NCI-H1930 (cell line): ENCODE measurements at places on chromosomes 4 and X.
A peak's percentile ranks its signal among the peaks of the same experiment; 100 is the strongest.

- no peak for DNase-seq
Observed at GRCh38 chr4:138177278-138177968, 64.7 kb downstream of the SLC7A11 start.

GRCh38 chr4:77625485-77625884 is 19.9 kb downstream of the CXCL13 start:
- no peak for DNase-seq

GRCh38 chr4:100823066-100823992 is 305.5 kb upstream of the EMCN start:
- DNase-seq: no peak

DNA sequence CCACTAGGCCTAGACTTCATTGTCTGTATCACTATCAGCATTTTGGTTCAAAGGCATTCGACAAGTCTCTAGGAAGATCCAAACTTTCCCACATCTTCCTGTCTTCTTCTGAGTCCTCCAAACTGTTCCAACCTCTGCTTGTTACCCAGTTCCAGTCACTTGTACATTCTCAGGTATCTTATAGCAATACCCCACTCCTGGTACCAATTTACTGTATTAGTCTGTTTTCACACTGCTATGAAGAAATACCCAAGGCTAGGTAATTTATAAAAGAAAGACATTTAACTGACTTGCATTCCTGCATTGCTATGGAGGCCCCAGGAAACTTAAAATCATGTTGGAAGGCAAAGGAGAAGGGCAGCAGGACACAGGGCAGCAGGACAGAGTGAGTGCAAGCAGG is 293.9 kb downstream of the ARAP2 start:
- DNase-seq: no peak

- DNase-seq: no peak
Observed at GRCh38 chr4:71772592-71772991, 11.3 kb downstream of the GC start.

DNA sequence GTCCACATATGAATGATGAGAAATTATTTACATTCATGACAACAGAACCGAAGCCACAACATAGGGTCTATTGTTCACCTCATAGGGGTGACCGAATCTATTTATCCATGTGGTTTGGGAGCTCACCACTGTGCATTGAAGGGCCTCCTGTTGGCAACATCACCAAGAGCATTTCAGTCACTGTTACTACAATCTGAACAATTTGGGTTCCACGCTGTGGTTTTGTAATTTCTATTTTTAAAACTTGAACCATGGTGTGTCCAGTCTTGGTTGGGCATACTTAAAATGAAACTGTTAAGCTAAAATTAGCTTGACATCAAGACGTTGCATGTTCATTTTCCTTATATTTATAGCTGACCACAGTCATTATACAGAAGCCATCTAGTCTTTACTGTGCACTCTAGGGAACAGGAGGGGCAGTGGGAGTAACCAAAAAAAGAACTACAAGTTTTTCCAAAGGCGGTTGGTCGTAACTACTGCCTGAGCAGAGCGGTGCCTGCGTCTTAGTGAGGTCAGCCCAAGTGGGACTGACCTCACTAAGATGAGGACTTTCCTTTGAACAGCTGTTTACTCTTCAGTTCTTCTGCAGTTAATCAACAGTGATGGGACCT is 192.1 kb downstream of the SPRY1 start:
- DNase-seq: no peak

DNA sequence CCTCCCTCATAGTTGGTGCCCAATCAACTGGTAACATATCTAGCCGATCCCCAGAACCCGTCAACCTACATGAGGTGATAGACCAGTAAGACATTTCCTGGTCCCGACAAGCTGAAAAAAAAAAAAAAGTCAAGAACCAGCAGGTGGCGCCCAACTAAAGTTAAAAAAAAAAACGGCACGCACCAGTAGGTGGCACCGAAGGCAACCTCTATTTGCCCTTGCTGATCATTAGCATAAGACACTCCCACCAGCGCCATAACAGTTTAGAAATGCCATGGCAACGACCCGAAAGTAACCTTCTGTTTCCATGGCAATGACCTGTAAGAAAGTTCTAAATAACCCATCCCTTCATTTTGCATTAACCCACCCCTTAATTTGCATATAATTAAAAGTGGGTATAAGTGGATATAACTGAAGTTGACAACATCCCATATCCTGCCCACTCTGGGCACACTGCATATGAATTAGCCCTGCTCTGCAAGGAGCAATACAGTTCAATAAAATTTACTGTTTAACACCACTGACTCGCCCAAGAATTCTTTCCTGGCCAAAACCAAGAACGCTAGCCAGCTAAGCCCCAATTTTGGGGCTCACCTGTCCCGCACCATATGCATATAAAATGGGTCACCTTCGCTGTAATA is 83.9 kb upstream of the SPANXB1 start:
- peak; percentile 40 for DNase-seq

DNA sequence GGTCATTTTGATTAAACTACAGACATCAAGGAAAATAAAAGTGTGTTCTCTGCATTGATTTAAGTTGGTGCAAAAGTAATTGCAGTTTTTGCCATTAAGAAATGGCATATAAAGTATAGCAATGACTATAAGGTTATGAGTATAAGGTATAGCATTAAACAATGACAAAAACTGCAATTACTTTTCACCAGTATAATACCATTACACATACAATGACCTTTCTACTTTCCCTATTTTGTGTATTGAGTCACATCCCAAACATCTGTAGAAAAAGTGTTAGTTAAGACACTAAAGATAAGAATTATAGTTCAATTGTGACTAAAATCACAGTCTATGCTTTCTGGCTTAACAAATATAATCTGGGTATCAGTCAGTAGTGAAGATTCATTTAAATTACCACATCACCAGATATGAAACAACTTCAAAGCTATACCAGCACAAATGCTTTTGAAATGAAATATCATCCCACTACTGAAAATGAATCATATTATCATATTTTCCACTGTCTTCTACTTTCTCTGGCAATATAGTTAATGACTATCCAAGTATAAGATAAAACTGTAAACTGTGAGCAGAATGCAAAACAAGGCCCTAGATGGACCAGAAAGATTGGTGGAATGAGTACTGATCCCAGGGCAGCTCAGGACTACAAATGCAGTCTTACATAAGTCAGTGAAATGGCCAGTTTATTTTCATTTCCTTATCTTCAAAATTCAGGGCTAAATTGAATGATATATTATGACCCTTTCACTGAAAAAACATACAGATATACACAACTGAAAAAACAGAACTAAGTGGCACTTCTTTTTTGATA is 241.1 kb downstream of the ANTXR2 start:
- DNase-seq: no peak

DNA sequence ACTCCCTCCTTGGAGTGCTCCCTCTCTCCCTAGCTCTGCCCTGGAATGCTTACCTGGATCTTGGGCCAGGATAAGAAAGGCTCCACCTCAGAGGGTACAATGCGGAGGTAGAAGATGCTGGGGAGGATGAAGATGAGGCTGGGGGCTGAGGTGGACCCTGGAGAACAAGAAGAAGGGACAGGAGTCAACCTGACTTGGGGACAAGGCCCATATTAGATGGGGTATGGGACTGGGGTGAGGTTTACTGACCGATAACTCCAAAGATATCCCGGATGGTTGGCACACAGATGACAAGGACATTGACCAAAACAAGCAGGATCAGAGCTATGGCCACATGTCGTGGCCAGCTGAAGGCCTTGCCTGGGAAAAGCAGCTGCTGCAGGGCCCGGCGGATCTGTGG is 10.6 kb downstream of the SLC38A5 start:
- DNase-seq: no peak

DNA sequence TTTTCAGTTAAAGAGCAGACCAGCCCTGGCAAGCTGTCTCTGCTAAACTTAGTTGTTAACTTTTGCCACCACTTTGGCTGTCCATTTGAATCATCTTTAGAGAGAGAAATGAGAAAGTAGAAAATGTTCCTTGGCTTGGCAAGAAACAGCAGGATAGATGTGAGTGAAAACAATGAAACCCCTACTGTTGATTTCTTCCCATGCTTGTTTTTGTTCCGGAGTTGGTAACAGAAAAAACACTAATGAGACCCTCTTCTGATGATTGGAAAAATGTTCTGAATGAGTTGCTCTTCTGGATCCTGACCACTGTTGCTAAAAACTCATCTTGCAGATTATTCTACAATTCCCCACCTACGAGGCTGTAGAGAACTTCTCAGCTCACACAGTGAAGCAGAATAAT is 203.3 kb downstream of the MAPK10 start:
- DNase-seq: no peak

DNA sequence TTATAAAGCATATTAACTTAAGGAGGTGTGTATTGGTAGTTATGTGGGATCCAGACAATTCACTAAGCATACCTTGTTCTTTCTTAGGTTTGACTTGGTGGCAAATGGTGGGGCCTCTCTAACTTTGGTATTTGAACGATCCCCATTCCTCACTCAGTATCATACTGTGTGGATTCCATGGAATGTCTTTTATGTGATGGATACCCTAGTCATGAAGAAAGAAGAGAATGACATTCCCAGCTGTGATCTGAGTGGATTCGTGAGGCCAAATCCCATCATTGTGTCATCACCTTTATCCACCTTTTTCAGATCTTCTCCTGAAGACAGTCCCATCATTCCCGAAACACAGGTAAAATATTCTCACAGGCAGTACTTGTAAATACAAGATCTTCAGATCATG is 186.4 kb downstream of the DCTD start:
- DNase-seq: no peak

GRCh38 chr4:123284168-123284567 is 112.4 kb upstream of the SPRY1 start:
- DNase-seq: no peak

DNA sequence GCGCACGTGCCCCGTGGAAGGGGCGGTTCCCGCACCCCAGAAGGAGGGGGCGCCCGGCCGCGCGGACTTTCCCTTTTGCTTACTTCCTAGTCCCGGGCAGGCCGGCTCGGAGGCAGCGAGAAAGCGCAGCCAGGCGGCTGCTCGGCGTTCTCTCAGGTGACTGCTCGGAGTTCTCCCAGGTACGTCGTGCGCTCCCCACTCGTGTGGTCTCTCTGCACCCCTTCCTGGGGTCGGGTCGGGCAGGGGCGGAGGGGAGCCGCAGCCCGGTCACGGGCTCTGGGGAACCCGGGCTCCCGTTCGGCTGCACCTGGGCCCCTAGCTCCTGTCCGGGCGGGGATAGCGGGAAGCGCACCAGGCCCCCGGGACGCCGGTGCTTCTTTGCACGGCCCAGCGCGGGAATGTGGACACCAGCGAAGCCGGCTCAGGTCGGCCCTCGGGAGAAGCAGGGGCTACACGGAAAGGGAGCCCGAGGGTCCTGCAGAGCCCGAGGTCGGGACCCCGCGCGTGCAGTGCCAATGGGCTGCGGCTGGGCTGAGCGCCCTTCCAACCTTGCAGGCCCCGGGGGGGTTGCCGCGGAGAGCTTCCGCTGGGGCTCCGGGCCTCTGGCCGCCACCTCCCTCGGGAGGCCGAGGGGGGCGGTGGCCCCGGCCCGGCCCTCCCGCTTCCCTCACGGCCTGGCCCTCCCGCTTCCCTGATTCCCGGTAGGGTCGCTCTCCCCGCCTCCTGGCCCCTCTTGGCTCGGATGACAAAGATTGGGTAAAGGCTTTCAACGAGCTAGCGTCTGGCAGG is at the start of gene TLR2:
TLR2 (plus strand) TSS at position 99 of the 789 bp plus-strand sequence. CDS start 18,628 bp downstream, outside the sequence.
- DNase-seq: no peak
